ENCODE measurements at places on chromosomes 4 and X. TPM values are rescaled to one million over a fixed set of nuclear protein-coding genes. Genes with fewer than 3 reads are reported as not detected.

The SPP1 gene
- 199 TPM for total RNA-seq

The ZIC3 gene
- total RNA-seq, result not detected

The ETDB gene
- total RNA-seq, result not detected

The SH2D1A gene
- total RNA-seq, result 0.78 TPM

The HPGD gene
- total RNA-seq, result 5.2 TPM

The L1CAM gene
- total RNA-seq, result 11.6 TPM

The RBMX2 gene
- 19.4 TPM for total RNA-seq

The ANOS1 gene
- 2.3 TPM for total RNA-seq

The ZFYVE28 gene
- total RNA-seq, result 10.8 TPM

The MAGEA10 gene
- total RNA-seq, result not detected

The SSX3 gene
- not detected for total RNA-seq

The NPY2R gene
- 0.13 TPM for total RNA-seq

The CXorf49 gene
- total RNA-seq, result not detected

The FAM241A gene
- 7.1 TPM for total RNA-seq

The MGARP gene
- total RNA-seq, result 3.7 TPM

The COL25A1 gene
- 2.2 TPM for total RNA-seq

The EMCN gene
- total RNA-seq, result 78.1 TPM

The DCAF4L1 gene
- 0.36 TPM for total RNA-seq

The ATOH1 gene
- total RNA-seq, result not detected

The PLRG1 gene
- total RNA-seq, result 59.0 TPM

The JCHAIN gene
- total RNA-seq, result 33.8 TPM

The MAGEB10 gene
- not detected for total RNA-seq

The COL4A6 gene
- total RNA-seq, result 7.2 TPM

Measured in aorta (tissue), 5 donors.